ENCODE measurements at places on chromosomes 13 and 19.

GRCh38 chr19:3225677-3226093 lies 1.2 kb downstream of the CELF5 start:
- no peak for DNase-seq

GRCh38 chr13:111166882-111167675 lies 52.0 kb downstream of the ARHGEF7 start:
- no peak for DNase-seq

GRCh38 chr13:51832471-51833152 lies 12.4 kb downstream of the TMEM272 start:
- DNase-seq, result no peak

DNA sequence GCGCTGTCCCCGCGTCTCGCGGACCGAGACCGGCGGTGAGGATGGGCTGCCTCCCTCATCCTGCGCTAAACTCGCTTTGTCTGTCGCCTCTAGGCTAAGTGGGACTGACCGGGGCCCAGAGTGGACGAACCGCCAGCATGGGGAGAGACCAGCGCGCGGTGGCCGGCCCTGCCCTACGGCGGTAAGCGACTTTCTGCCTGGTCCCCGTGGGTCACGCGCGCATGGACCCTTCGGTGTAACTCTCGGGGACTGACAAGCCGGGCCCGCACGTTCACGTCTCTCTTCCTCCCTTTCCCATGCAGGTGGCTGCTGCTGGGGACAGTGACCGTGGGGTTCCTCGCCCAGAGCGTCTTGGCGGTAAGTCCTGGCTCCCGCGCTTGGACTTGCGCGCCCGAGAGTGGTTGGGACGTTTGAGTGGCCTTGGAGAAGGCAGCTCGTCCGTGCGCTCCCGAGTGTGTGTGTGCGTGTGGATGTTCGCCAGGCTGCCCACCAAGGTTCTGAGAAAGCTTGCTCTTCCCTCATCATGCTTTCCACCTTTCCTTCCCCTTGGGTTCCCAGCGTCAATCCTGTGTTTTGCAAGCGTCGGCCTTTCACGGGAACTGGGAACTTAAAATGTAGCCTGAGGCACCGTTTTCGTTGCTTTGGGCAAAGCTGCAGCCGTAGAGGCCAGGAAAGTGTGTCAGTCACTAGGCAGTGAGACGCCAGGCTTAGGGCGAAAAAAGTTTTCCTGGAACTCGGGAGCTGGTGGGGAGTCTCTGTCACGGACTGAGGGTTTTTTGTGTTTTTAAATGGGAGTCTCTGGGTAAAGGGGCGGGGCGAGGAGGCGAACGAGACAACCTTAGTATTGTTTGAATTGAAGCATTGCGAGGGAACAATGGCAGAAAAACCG lies 927 bp downstream of the COL4A2 start:
- no peak for DNase-seq

- no peak for DNase-seq
These were observed 10.3 kb downstream of the ELAVL1 start for GRCh38 chr19:7994928-7995809.

DNA sequence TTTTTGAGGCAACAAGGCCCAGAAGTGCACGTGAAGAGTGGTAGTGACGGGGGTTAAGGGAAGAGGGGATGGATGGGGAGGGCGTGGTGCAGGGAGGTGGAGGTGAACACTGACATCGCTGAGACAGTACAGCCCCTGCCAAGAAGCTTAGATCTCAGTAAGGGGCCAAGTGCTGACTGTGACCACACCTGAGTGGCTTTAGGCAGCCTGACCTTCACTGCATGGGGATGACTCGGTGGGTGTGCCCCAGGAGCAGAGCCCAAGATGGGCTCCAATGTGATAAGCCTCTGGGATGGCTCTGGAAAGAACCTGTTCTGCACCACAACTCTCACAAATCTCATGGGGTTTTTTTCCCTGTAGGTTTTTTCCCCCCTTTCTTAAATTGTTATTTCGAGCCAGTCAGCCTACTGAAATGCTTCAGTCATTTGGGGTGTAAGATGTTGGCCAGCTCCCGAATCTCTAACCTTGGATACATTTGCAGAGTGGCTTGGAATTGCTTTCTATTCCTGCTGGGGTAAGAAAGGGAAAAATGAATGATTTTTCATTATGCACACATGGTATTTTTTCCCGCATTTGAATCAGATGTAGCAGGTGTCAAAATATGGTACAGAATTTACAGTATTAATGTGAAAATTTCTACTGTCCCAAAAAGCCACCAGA lies 165.0 kb downstream of the TM9SF2 start:
- DNase-seq, result no peak

DNA sequence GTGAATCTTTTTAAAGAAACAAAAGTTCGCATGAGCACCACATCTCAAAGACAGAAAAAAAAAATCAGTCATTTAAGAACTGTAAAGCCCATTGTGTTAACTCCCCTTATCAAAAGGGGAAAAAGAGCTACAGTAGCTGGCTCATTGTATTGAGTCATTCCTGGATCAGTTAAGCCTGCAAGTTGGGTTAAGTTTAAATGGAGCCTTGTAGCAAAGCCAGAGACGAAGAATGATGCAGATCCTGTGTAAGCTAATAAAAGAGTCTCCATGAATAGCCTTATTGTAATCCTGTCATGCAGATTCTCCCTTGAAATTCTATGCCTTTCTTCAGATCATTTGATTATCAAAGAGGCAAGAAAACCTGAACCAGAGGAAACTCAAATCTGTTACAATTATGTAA lies 83.8 kb downstream of the CRYL1 start:
- DNase-seq, result no peak

DNA sequence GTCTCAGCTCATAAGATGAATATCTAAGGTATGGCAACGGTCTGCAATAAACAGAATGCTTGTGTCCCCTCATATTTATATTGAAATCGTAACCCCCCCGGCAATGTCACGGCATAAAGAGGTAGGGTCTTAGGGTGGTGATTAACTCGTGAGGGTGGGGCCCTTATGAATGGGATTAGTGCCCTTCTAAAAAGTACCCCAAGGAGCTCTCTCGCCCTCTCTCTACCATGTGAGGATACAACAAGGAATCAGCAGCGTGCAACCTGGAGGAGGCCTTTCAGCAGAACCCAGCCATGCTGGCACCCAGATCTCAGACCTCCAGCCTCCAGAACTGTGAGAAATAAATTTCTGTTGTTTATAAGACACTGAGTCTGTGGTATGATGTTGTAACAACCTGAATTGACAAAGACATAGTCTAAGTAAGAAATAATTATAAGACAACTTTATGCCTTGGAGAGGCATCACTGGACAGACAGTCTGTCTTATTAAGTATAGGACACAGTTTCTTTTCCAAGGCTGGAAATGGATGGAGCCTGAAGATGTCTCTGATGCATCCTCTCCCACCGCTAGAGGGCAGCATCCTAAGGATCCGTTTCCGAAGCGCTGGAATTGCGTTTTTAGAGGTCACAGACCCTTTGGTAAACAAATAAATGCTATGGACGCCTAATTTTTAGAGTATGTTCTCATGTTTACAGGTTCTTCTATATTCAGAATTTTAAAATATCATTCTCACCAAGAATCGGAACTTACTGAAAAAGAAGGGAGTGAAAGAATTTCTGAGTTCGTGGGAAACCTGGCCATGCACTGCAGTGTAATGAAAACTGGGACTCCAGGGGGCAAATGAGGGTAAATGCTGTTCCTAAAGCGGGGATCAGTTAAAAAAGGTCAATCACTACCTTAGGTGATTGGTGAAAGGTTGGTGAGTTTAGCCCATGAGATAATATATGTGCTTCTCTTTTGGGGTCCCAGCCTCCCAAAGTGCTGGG lies 13.3 kb upstream of the LEUTX start:
- DNase-seq, result peak; percentile 16

GRCh38 chr19:3015126-3016057 lies 13.7 kb downstream of the TLE2 start:
- DNase-seq, result no peak

- no peak for DNase-seq
These were observed 38.5 kb upstream of the ATP11A start for GRCh38 chr13:112651311-112651710.

GRCh38 chr13:80571346-80572307 lies 230.7 kb upstream of the SPRY2 start:
- DNase-seq, result no peak

GRCh38 chr13:40221460-40222201 lies 444.8 kb downstream of the FOXO1 start:
- no peak for DNase-seq

All from stimulated activated CD8-positive, alpha-beta memory T cell treated with anti-CD3 and anti-CD28 coated beads, Interleukin-2, amount 100 ng/mL, for 48 hours (primary cell).